HCT116 (cell line): ENCODE measurements at places on chromosomes 3 and 15. TPM values are rescaled to one million over a fixed set of nuclear protein-coding genes. Genes with fewer than 3 reads are reported as not detected.

DNA sequence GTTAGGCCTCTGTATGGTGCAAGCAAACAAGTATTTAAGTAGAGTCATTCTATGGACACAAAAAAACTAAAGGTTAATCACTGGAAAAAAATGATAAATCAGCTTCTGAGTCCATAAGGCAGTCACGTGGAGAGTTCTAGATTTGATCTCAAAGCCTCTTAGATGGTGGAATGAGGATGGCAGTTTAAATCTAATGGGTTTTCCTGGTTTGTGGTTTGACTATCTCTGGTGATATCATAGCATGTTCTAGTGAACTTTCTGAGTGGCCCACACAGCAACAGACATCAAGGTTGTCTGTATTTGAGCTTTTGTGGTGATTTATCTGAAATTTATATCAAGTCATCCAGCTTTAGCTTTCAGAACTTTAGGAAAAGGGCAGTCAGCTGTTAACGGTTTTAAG is 52.4 kb downstream of the ILDR1 start:
- no peak for DNase-seq
- H3K4me1 ChIP-seq, result no peaks in the 10 kb centered on the region
- no peaks in the 10 kb centered on the region for H3K36me3 ChIP-seq
- no peak overlapping the region for H3K27ac ChIP-seq
- no peaks in the 10 kb centered on the region for H3K27me3 ChIP-seq

VEPH1 gene
- 4.9 TPM for total RNA-seq

SLC28A2 gene
- total RNA-seq, result not detected

DNA sequence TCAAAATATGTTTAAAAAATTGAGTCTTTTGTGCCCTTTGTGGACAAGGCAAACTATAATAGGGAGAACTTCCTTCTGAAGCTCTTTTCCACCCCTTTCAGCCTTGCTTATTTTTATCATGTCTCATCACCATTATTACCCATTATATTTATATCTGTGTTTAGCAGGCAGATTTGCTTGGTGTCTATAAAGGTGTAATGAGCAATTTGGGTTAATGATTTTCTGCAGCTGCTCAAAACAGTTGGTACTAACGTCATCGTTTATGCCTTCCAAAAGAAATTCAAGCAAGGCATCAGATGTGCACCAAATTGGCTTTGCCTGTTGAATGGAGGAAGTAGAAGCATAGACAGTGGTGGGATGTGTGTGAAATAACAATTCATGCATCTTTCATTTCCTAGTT is 483.7 kb upstream of the SGO1 start:
- H3K4me3 ChIP-seq, result no peak overlapping the region
- no peaks in the 10 kb centered on the region for H3K4me1 ChIP-seq
- no peaks in the 10 kb centered on the region for H3K36me3 ChIP-seq
- H3K27me3 ChIP-seq, result no peaks in the 10 kb centered on the region
- no peak for DNase-seq
- no peak overlapping the region for H3K27ac ChIP-seq

SLC6A20 gene
- total RNA-seq, result 0.89 TPM

DNA sequence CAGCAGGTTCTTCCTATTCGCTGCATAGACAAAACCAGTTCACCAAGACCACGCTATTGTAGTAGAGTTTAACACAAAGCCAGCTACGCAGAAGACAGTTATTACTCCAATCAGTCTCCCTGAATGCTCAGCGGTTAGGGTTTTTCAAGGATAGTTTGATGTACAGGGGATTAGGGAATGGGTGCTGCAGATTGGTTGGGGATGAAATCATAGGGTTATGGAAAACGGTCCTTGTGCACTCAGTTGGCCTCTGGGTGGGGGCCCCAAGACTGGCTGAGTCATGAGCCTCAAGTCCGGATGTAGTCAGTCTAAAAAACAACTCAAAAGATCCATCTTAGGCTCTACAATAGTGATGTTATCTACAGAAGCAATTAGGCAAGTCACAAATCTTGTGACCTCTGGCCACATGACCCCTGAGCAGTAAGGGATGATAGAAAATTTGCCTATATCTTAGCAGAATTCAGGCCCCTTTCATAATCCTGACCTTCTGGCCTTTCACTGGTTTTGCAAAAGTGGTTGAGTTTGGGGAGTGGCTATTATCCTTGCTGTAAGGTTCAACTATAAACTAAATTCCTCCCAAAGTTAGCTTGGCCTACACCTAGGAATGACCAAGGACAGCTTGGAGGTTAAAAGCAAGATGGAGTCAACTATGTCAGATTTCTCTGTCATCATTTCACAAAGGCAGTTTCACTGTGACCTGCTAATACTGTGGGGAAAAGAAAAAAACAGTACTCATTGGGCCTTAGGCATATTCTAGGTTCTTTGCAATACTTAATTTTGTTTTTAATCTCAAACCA is 57.7 kb downstream of the LIPC start:
- H3K27me3 ChIP-seq, result no peaks in the 10 kb centered on the region
- H3K4me3 ChIP-seq, result no peak overlapping the region
- no peaks in the 10 kb centered on the region for H3K4me1 ChIP-seq
- no peak overlapping the region for H3K27ac ChIP-seq
- no peak for DNase-seq
- no peaks in the 10 kb centered on the region for H3K36me3 ChIP-seq

DNA sequence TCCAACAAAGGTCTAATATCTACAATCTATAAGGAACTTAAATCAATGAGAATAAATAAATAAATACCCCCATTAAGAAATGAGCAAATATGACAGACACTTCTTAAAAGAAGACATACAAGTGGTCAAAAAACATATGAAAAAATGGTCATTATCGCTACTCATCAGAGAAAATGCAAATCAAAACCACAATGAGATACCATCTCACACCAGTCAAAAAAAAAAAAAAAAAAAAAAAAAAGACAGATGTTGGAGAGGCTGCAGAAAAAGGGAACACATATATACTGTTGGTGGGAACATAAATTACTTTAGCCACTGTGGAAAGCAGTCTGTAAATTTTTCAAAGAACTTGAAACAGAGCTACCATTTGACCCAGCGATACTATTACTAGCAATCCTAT is 31.6 kb upstream of the OR5H6 start:
- H3K4me1 ChIP-seq, result no peaks in the 10 kb centered on the region
- H3K27ac ChIP-seq, result no peak overlapping the region
- no peaks in the 10 kb centered on the region for H3K27me3 ChIP-seq
- H3K36me3 ChIP-seq, result no peaks in the 10 kb centered on the region
- DNase-seq, result no peak
- H3K4me3 ChIP-seq, result no peak overlapping the region

- H3K4me1 ChIP-seq, result no peaks in the 10 kb centered on the region
- no peaks in the 10 kb centered on the region for H3K36me3 ChIP-seq
- H3K27me3 ChIP-seq, result no peaks in the 10 kb centered on the region
- no peak overlapping the region for H3K27ac ChIP-seq
- no peak overlapping the region for H3K4me3 ChIP-seq
- DNase-seq, result peak; percentile 13
Observed at GRCh38 chr15:69749797-69750196, 297.2 kb downstream of the RPLP1 start.

GOLGA6A gene
- total RNA-seq, result 0.39 TPM

GOLGA6B gene
- total RNA-seq, result 0.10 TPM

MED12L gene
- total RNA-seq, result 6.4 TPM

SLC22A14 gene
- 0.22 TPM for total RNA-seq

DNA sequence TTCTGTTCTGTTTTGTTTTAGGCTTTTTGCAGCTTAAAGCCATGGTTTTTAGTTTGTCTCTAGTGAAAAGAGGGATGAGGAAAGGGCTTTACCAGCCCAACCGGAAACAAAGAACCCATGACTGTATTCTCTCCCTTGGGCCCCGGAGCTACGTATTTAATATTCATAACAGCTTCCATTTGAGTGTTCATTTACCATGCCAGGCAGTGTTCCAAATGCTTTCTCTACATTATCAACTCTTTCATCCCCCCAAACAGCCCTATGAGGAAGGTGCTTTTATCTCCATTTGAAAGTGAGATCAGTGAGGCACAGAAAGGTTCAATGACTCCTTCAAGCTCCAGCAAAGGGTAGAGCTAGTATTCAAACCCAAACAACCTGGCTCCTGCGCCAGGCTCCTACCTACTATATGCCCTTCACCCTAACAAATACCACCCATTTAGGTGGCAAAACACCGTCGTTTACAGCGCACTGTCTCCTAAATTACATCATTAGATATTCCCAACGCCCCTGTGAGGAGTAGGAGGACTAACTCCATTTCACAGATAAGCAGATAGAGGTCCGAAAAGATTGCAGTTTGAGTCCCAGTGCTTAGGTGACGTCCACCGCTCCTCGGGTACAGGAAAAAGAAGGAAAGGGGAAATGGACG is 27.9 kb downstream of the GTPBP8 start:
- peaks cover 23% of the 10 kb centered on the region; the same call in 1 of the 2 replicates for H3K36me3 ChIP-seq
- H3K27ac ChIP-seq, result peak overlapping the region; percentile 85
- DNase-seq, result no peak

DNA sequence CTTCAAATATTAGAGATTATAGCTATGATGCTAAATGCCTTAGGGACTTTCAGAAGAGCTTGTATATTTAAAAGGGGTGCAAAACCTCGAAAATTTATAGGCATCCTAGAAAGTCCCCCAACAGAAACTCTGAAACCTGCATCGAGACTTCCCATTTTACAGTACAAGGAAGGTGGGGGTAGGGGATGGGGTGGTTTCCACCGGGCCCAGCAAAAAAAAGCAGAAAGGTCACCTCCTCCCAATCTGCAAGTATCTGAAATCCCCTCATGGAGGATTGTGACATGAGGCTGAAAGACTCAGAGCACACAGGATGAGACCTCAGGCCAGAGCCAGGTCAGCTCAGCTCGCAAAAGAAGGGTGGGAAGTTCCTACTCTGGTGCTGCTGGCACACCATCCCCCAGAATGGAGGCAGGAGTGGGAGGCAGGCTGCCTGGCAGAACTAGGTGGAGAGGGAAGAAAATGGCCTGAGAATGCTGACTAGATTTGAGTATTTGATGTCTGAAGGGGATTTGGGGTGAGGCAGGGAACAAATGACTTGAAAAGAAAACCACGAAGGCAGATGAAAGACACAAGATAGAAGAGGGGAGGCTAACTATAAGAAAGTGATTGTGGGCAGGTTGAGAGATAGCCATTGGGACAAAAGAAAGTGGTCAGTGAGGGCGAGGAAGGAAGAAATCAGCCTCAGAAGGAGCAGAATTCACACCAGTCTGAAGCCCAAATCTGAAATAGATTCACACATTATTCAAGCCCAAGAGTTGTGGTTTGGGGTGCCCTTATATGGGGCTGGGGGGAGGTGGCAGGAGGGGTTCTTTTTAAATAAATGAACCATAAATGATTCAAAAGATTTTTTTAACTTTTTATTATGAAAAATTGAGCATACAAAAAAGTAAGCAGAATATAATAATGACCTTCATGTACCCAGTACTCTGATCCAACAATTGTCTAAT is 22.5 kb upstream of the TSC22D2 start:
- H3K4me3 ChIP-seq, result no peak overlapping the region
- H3K36me3 ChIP-seq, result no peaks in the 10 kb centered on the region
- no peak overlapping the region for H3K27ac ChIP-seq

- no peak for DNase-seq
- no peaks in the 10 kb centered on the region for H3K36me3 ChIP-seq
- H3K4me3 ChIP-seq, result no peak overlapping the region
- no peaks in the 10 kb centered on the region for H3K27me3 ChIP-seq
Observed at GRCh38 chr3:110859336-110859735, 212.3 kb upstream of the NECTIN3 start.

DNA sequence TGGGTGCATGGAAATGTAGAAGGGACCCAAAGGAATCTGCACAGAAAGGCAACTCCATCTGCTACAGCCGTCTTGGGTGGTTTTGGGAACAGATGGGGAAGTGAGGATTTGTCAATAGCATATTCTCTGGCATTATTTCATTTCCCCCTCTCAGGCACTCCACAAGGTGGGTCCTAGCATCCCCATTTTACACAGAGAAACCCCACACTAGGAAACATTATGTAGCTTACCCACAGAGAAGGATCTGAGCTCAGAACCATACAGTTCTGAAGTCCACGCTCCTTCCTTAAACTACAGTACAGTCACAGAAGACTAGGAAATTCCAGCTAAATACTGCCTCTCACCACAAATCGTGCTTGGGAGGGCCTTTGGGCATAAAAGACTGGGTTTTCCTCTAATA is 61.2 kb upstream of the CTNNB1 start:
- no peaks in the 10 kb centered on the region for H3K36me3 ChIP-seq
- no peak overlapping the region for H3K27ac ChIP-seq
- H3K4me3 ChIP-seq, result no peak overlapping the region
- peaks cover 13% of the 10 kb centered on the region for H3K4me1 ChIP-seq
- DNase-seq, result no peak
